ENCODE measurements at places on chromosomes 2 and 18. TPM values are rescaled to one million over a fixed set of nuclear protein-coding genes. Genes with fewer than 3 reads are reported as not detected.

TEX51 gene
- total RNA-seq: not detected

CCDC150 gene
- 6.0 TPM for total RNA-seq

HMSD gene
- 9.2 TPM for total RNA-seq

TUBA3E gene
- total RNA-seq: not detected

SPATA3 gene
- not detected for total RNA-seq

SCYGR8 gene
- not detected for total RNA-seq

GCC2 gene
- 98.6 TPM for total RNA-seq

TWIST2 gene
- 0.37 TPM for total RNA-seq

TMEM182 gene
- 5.6 TPM for total RNA-seq

PLCL1 gene
- total RNA-seq: 42.1 TPM

TACR1 gene
- 2.7 TPM for total RNA-seq

QPCT gene
- total RNA-seq: 19.4 TPM

SMC6 gene
- 31.3 TPM for total RNA-seq

POTEJ gene
- not detected for total RNA-seq

SFTPB gene
- total RNA-seq: not detected

CFAP221 gene
- 51.2 TPM for total RNA-seq

ZNF521 gene
- 26.7 TPM for total RNA-seq

STAT4 gene
- total RNA-seq: 21.7 TPM

HOXD8 gene
- not detected for total RNA-seq

CSRNP3 gene
- total RNA-seq: 93.8 TPM

GNAL gene
- 36.9 TPM for total RNA-seq

TTC21B gene
- total RNA-seq: 46.8 TPM

CCDC138 gene
- 16.0 TPM for total RNA-seq

IL36A gene
- total RNA-seq: not detected

GPR55 gene
- total RNA-seq: 3.2 TPM

PLA2R1 gene
- total RNA-seq: 4.6 TPM

METTL8 gene
- 23.8 TPM for total RNA-seq

ABCA12 gene
- total RNA-seq: 0.06 TPM

KCNK3 gene
- 4.6 TPM for total RNA-seq

GALR1 gene
- total RNA-seq: 1.5 TPM

DOK6 gene
- total RNA-seq: 41.5 TPM

PGAP1 gene
- total RNA-seq: 29.5 TPM

NETO1 gene
- total RNA-seq: 87.4 TPM

SERPINB12 gene
- total RNA-seq: not detected

PRKAG3 gene
- not detected for total RNA-seq

VWA3B gene
- total RNA-seq: 0.89 TPM

MYO5B gene
- 3.5 TPM for total RNA-seq
